ENCODE measurements at places on chromosomes 12 and 14. TPM values are rescaled to one million over a fixed set of nuclear protein-coding genes. Genes with fewer than 3 reads are reported as not detected.

The PLEKHG7 gene
- 0.17 TPM for total RNA-seq

The DTX1 gene
- total RNA-seq: 0.35 TPM

The UTP20 gene
- 19.8 TPM for total RNA-seq

The SERPINA9 gene
- not detected for total RNA-seq

The TSPAN8 gene
- total RNA-seq: 1.7 TPM

The KCNA5 gene
- total RNA-seq: not detected

DNA sequence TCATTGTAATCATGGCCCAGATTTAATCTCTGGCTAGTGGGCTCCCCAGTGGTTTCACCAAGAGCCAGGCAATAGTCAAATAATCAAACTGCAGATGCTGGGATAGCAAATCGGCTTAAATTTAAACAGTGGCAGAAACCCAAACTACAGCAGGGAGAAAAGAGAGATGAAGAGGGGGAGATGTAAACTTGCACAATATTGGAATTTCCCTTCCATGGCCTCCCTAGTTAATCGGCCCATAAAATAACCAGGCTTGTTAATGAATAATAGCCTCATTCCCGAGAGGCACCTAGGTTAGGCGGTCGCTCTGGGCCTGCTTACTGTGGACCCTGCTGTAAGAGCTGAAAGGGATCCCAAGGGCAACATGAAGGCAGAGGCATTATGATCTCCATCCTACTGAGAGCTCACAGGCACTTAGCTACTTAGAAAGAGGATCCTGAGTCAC is 116.2 kb downstream of the NUAK1 start:
- peak; percentile 97 for DNase-seq

DNA sequence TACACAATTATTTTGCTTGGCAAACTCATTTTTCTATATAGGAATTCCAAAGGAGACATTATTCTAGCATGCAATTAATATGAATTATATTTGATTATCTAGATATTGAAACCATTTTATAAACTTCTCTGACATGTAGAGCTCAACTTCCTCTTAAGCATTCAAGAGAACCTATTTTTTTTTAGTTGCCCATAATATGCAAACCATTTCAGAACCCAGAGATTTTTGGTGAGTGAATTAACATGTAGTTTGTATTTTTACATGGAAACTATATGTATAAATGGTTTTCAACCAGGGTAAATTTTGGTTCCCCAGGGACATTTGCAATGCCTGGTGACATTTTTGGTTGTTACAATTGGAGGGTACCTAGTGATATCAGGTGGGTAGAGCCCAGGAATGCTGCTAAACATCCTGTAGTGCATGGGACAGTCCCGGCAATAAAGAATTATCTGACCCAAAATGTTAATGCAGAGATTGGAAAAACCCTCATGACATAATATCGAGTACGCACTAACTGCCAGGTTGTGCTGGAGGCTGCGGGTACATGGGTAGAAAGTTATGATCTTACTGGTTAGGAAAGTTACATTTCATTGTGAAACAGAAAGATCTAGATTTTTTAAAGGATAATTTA is 338.9 kb upstream of the GARIN2 start:
- no peak for DNase-seq

GRCh38 chr14:68820119-68820518 is 27.3 kb upstream of the ZFP36L1 start:
- no peak for DNase-seq

DNA sequence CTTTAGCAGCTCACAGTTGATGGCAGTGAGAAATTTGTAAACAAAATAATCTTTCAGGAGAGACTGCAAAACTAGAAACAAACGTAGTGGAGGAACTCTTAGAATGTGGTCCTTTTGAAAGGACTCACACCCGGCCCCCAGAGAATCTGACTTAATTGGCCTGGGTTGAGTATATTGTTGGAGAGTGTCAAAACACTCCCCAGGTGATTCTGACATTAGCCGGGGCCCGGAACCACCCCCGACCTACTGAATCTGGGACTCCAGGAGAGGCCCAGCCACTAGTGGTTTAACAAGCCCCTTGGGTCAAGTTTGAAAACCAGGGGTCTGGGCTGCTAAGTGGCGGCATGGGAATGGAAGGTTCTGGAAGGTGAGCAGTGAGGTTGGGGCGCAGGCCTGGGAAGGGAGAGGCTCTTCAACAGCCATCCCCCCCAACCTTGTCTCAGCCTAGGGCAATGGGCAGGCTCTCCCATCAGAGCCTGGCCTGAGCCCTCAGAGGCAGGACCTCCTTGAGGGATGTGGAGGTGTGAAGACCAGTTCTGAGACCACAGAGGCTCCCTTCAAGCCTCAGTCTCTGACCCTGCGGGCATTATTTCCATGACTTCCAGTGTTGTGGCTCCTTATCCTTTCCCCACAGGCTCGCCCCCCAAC is 1.1 kb upstream of the ELK3 start:
- DNase-seq: no peak

GRCh38 chr12:44637875-44638274 is 238.2 kb downstream of the NELL2 start:
- DNase-seq: no peak

- no peak for DNase-seq
Observed at GRCh38 chr14:81264671-81265070, 43.9 kb upstream of the GTF2A1 start.

GRCh38 chr12:45655743-45656142 is 73.8 kb upstream of the ARID2 start:
- DNase-seq: no peak

GRCh38 chr14:33273978-33274377 is 335.3 kb downstream of the NPAS3 start:
- peak; percentile 45 for DNase-seq

DNA sequence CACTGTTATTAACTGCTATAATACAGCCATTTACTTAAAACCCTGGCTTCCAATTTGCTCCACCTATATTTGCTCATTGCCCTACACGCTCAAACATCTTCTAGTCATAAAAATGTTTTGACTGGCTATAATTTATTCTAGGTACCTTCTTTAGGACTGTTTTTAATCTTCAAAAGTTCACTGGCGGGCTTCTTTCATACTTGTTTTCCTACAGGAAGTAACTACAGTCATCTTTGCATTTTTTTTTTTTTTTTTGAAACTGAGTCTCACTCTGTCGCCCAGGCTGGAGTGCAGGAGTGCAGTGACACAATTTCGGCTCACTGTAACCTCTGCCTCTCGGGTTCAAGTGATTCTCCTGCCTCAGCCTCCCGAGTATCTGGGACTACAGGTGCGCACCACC is 32.5 kb downstream of the MPHOSPH9 start:
- DNase-seq: no peak

DNA sequence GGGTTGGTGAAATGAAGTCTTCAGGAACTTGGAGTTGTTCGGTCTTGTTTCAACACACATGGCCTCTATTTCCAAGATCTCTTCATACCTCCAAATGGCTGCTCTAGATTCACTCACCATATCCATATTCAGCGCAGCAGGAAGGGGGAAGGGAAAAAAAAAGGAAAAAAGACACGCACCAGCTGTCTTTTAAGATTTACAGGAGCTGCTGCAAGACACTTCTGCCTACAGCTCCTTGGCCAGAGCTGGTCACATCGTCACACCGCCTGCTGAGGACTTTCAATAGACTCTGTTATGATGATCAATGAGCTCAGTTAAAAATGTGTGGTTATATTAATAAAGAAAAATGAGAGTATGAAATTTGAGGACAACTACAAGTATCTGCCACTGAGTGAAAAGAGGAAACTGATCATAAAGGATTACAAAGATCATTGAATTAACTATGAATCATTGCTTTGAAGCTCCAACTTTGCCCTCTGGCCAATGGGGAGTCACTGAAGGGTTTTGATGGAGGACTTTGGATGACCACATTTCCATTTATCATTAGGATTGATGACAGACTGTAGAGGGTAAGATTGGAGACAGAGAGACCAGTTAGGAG is 182.1 kb upstream of the HMGA2 start:
- DNase-seq: no peak
